ENCODE measurements at places on chromosomes 7 and 10.

- DNase-seq = peak; percentile 82
These were observed 30.6 kb downstream of the TLX1 start for GRCh38 chr10:101161494-101162299.

DNA sequence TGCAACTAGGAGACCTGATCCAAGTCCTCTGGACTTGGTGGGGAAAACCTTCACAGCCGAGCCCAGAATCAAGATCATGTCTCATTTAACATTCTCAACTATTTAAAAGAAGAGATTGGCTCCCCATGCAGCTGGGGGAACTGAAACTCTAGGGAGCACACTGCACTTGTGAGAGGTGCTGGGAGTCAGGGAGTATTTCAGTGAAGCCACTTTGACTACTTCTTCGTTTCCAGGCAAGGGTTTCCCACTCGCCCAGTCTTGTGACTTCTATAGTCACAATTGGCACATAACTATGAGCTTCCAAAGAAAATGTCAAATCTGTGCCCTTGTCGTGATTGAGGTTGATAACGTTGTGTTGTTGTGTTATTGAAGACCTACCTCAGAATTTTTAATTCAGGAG is 62.9 kb downstream of the AKR1B1 start:
- peak; percentile 32 for DNase-seq

- no peak for DNase-seq
These were observed 214.8 kb downstream of the DGKB start for GRCh38 chr7:14687777-14688176.

GRCh38 chr10:3593611-3594010 is 191.4 kb downstream of the KLF6 start:
- no peak for DNase-seq

- no peak for DNase-seq
These were observed 51.5 kb downstream of the TCERG1L start for GRCh38 chr10:131260031-131260430.

DNA sequence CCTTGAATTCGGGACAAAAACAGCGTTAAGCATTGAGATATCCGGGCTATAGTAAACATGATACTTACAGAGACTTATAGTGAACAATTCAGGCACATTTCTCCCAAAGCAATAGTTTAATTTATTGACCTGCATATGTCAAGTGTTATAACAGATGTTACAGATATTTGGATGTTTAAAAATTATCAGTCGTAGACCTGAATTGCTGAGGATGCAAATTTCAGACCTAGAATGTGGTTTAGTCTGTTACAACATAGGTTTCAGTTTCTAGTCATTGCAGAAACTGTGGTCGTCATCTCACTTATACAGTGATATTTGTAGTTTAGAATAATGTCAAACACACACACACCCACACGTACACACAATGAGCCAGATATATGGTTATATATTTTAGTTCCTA is 85.2 kb downstream of the VTI1A start:
- DNase-seq = peak; percentile 73

DNA sequence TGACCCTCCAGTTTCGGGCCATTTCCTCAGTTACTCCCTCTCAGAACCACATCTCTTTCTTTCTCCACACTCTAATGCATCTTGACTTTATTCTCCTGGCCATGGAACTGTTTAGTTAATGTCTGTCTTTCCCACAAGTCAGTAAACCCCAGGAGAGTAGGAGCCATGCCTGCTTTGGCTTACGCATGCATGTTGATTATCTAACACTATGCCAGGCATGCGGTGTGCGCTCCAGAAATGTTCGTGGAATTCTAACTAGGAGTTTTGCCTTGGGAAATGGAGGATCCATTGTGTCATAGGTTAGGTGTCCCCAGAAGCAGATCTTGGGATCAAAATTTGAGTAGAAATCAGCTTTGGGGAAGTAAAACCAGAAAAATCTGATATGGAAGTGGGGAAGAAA is 308.9 kb downstream of the GRID1 start:
- DNase-seq = no peak

GRCh38 chr10:80196270-80196949 is 8.9 kb downstream of the ANXA11 start:
- no peak for DNase-seq

DNA sequence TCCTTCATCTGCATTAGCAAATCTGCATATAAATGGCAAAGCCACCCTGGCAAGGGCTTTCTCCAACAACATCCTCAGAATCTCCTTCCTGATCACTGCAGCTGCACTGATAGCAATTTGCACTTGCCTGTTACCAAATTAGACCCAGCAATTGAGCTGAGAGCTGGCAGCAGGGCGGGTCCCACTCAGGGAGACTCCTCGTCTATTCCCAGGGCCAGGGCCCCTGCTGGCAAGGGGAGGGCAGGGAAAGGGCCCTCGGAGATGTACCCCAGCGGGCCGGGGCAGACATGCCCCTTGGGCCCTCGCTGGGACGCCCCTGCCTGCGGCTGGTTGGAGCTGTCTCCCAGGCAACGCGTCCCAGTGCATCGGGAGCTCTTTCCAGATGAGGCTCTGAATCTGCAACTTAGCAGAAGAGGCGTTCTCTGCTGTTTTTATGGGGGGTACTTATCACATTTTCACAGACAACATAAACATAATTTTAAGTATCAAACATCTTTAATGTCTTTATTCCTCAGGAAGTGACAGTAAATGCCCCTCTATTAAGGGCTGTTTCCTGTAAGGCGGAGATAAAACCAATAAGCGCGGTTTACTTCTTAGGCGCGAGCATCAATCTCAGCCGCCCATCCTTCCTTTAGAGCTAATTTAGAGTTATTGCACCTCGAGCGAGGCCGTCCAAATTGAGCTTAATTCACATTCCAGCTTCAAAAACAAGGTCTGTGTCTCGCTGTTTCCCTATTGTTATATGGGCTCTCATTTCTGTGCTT is 249.0 kb upstream of the PPP2R2D start:
- DNase-seq = no peak

DNA sequence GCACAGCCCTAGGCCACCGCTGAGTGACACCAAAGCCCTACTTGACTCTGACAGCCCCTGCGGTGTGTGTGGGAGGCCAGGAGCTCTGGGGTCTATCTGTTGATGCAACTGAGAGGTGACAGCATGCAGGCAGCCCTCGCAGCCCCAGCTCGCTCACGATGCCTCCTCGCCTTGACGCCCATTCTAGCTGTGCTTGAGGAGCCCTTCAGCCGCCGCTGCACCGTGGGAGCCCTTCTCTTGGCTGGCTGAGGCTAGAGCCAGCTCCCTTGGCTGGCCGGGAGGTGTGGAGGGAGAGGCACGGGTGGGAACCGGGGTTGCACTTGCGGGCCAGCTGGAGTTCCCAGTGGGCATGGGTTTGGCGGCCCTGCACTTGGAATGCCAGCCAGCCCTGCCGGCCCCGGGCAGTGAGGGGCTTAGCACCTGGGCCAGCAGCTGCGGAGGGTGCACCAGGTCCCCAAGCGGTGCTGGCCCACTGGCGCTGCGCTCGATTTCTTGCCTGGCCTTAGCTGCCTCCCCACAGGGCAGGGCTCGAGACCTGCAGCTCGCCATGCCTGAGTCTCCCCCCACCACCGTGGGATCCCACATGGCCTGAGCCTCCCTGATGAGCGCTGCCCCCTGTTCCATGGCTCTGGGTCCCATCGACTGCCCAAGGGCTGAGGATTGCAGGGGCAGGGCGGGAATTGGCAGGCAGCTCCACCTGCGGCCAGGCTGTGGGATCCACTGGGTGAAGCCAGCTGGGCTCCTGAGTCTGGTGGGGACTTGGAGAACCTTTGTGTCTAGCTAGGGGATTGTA is 31.6 kb upstream of the POM121L12 start:
- DNase-seq = no peak

DNA sequence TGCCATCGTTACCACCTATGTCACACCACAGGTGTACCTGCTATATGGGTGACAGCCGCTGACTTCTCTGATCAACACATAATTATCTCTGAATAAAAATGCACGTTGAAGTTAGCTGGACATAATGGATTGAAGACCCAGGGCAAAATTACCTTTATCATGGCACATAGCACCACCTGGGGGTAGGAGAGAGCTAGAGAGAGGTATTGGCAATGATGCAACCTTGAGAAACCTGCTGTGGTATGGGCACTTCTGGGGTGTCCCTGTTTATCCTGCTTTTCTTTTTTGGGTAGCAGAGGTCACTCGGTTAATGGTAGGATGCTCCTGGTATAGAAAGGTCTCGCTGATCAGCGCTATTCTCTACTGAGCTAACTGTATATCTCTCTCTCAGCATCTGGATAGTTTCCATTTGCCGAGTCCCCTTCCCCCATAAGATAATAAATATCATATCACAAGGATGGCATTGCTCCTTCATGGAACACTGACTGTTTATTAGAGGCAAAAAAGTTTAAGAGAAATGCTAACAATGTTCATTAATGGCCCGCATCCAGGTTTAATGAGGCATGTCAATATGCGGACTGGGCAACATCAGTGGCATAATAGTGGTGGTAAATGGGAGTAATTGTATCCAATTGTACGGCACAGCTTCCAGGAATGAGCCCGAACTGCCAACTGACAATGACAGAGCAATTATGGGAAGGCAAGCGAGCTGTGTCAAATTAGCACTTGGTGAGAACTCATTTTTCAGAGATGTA is 323.1 kb downstream of the TFEC start:
- no peak for DNase-seq

DNA sequence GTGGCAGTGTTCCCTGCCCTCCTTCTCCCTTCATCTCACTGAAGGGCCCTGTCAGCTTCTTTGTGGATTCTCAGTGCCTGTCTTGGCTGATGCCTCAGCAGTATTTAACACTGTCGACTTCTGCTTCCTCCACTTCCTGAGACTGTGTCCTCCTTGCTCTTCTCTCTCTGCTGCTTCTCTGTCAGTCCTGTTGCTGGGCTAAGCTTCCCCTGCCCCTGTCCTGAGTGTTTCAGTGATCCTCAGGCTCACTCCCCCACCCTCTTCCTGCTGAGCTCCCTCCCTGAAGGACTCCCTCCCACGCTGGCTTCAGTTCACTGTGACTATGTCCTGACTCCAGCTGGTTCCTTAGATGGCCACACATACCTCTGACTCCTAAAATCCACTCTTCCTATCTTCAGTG is 64.9 kb downstream of the CREM start:
- peak; percentile 93 for DNase-seq

GRCh38 chr7:39313974-39314373 is 252.2 kb upstream of the YAE1 start:
- no peak for DNase-seq

- no peak for DNase-seq
These were observed 49.6 kb downstream of the CYCS start for GRCh38 chr7:25075459-25075858.

DNA sequence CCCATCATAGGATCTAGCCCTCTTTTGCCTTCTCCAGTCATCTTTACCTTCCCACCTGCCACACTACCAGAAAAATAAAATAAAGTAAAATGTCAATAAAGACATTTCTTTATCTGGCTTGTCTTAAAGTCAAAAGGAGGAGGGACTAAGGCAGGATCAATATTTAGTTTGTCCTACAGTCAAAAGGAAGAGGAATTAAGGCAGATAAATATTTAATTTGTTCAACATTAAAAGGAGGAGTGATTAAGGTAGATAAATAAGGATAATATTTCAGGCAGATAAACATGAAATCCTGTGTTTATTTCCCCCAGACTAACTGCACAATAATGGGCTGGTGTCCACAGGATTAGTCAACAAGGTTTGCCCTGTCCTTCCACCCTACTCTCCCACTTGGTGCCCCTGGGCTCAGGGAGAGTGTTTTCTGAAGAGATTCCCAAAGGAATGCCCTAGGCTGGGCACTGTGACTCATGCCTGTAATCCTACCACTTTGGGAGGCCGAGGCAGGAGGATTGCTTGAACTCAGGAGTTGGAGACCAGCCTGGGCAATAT is 18.3 kb upstream of the MSMB start:
- no peak for DNase-seq

DNA sequence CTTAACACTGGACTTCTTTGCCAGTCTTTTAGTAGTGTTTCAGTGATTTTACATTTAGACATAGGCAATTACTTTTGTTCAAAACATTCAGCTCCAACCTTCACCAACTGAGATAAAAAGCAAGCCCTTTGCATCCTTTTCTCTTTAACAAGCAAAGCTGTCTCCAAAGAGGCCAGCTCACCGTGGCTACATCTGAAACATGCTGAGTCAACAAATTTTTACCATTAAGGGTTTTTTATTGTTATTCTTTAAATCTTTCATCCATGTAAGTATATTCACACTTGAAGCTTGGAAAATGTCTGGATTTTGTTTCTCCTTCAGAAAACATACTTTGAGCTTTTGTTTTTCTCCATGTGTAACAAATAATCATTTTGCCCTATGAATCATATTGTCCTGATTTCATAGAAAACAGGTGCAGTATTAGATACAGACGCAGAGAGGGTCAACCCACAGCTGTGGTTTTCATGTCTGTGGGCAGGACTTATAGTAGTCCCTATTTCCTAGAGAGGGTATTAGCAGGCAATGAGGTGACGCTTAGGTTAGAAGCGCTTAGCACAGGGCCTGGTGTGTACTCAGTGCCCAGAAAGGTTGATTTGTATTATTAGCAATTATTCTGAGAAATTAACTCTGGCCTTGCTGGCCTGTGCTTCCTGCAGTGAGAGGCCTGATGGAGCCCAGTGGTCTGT is 99.5 kb downstream of the MKI67 start:
- no peak for DNase-seq

DNA sequence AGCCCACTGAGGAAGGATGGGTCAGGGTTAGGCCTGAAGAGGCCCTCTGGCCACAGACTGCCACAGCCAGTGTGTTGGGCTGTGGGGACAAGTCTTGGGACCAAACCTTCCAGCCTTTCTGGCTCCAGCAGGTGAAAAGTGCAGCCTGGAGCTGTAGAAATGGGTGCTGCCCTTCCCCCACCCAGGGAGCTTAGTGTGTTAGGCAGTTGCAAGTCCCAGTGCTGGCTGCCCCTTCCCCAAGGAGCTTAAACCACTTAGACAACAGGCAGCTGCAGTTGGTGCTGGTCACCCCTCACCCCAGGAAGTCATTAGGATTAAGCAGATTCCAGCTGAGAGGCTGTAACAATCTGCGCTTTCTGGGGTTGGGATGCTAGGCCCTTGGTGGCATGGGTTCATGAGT is 563.3 kb downstream of the NRG3 start:
- no peak for DNase-seq

DNA sequence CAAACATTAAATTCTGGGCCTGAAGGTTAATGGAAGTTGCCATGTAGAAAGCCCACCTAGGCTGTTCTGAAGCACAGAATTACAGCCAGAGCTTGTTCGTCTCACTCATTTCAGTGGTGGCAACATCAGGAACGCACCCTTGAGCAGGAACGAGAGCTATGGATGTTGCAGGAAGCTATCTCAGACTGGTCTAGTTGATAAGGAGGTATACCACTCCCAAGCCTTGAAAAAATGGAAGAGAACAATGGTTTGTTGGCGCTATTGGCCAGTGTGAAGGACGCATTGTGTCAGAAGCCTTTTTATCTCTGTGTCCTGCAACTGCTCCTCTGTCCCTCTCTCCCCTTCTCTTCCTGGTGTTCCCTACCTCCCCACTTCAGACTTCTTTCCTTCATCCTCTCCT is 60.9 kb upstream of the RAPGEF5 start:
- no peak for DNase-seq
